Posterior cingulate gyrus (tissue), 11 donors: ENCODE measurements at places on chromosomes 5 and 9.

DNA sequence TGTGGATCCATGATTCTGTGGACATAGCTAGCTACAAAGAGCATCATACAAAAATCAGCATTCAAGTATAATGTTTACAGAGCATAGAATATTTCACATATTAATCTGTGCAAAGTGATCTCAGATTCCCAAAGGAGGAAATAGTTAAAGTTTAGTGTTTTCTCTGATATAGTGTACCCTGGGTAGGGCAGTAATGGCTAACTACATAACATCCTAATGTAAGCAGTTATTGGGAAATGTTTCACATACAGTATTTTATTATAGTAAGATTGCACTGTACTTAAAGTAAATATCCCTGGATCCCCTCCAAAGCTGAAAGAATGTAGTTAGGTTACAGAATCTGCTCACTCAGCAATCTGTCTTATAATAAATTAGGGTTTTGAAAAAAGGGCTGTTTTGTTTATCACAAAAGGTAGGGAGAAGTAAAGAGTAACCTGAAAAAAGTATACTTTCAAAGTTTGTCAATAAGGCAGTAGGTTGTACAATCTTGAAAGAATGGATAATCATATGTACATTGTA, 52.5 kb upstream of the SMARCA2 start:
- DNase-seq: no peak

DNA sequence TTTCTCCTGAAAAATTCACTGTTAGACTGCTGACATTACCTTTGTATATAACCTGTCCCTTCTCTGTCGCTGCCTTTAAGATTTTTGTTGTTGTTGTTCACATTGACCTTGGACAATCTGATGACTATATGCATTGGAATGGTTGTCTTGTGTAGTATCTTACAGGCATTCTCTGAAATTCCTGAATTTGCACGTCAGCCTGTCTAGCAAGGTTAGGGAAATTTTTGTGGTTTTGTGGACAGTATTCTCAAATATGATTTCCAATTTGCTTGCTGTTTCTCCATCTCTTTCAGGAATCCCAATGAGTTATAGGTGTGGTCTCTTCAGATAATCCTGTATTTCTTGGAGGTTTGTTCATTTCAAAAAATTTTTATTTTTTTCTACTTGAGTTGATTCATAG, 140.8 kb downstream of the PRR16 start:
- no peak for DNase-seq

DNA sequence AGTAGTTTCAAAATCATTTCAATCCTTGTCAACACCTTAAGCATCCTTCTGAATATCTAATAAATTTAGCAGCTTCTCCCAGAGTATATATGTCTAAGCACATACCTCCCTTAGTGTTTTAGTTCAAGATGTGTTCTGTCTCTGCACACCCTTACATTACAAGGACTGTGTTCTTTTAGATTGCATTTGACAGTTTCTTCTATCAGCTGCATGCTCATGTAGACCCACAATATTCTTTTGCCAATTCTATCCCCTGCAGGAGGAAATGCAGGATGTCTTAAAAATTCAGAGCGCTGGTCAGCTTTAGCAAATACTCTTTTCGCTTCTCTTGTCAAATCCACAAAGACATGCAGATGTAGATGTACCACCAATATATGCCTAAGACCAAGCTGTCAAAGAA, 145.8 kb upstream of the SLC30A5 start:
- no peak for DNase-seq

- DNase-seq: no peak
Observed at GRCh38 chr9:94728719-94729118, 2.2 kb downstream of the AOPEP start.

DNA sequence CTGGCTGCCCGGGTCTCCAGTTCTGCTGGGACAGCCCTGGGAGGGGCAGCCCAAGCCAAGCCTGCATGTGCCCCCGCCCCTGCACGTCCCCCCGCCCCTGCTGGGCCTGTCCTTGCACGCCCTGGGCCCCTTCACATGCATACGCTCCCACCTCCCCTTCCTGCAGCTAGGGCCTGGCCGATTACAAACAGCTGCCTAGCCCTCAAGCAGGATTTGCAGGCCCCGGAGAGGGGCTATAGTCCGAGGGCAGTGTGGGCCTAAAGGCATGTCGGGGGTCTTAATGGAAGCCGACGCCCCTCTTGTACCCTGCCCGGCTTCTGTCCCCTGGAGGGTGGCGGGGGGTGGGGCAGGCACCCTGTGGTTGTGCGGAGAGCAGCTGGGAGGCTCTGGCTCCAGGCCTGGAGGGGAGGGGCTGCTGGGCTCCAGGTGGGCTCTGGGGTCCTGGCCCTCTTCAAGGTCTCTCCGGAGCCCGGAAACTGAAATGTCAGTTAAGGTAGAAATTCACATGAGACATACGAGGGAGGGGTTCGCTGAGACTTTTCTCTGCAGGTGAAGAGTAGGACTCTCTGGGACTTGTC, 16.9 kb downstream of the COL5A1 start:
- no peak for DNase-seq

DNA sequence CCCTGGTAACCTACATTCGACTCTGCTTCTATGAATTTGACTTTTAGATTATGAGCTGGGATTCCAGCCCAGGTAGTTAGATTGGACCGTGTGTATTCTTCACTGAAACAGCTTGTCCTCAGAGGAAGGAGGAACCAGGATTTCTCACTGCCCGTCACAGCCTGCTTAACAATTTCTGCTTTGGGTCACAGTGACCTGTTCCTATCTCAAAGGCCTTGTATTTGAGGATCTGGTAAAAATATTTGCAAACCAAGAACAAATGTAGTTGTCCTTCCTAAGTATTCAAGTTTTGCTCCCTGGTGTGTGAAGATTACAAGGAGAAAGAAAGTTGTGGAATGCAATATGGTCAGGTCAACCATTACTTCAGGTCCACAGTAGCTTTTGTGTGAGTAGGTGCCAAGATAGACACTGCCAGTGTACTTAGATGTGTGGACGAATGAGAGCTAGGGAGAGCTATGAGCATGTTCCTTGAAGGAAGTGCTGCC, 55.1 kb downstream of the KIF4B start:
- no peak for DNase-seq

- no peak for DNase-seq
Observed at GRCh38 chr9:100477241-100477640, 4.3 kb downstream of the TMEFF1 start.
